Fibroblast of skin of abdomen (primary cell): ENCODE measurements at places on chromosomes 4 and X.
A peak's percentile ranks its signal among the peaks of the same experiment; 100 is the strongest.

GRCh38 chrX:19515615-19516105 lies 352 bp upstream of the MAP3K15 start:
- DNase-seq: no peak

DNA sequence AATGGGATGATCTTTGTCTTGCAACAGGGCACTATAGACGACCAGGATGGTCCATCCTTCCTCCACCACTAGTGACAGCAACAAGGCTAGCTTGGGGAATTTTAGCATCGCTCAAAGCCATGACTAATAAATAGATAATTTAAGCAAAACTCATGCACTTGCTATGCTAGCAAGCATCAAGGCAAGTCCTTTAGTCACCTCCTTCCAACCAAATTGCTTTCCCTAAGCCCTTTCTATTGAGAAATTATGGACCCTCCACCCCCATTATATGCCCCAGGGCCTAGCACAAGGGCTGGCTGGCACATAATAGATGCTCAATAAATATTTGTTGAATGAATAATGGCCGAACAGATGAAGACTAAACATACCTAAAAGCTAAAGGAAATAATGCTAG lies 28.6 kb downstream of the SLC16A2 start:
- peak; percentile 56 for DNase-seq

GRCh38 chr4:10024303-10024702 lies 3.0 kb upstream of the SLC2A9 start:
- DNase-seq: no peak

DNA sequence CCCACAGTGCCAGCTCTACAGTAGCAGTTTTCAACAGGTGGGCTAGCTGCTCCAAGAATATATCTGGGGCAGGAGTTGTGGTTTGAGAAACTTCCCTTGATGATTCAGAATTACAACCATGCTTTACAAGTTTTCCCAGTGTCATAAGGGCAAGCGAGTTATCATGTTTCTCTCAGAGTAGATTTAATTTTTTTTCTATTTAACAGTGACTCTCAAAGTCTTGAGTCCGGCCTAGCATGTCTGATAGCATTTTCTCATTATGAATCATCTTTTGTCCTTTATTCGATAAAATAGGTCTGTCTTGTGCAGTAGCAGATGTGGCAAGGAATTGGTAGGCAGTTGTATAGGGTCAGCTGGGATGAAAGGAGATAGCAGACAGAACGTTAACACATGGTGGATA lies 62.2 kb upstream of the SPANXD start:
- peak; percentile 1 for DNase-seq
